ENCODE measurements at places on chromosomes 4 and X.

DNA sequence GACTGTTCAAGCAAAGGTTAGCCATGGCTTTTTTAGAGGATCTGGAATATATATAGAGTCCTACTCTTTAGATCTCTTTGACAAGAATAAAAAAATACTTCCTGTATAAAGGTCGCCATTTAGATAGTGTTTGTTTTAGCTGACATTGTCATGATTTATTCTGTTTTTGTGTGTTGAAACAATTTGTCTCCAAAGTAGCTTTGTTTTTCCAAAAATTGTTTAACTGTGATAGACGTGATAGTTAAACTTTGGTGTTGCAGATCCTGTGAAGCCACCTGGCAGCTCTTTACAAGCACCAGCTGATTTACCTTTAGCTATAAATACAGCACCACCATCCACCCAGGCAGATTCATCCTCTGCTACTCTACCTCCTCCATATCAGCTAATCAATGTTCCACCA, 80.3 kb upstream of the SMARCA5 start:
- DNase-seq, result no peak

DNA sequence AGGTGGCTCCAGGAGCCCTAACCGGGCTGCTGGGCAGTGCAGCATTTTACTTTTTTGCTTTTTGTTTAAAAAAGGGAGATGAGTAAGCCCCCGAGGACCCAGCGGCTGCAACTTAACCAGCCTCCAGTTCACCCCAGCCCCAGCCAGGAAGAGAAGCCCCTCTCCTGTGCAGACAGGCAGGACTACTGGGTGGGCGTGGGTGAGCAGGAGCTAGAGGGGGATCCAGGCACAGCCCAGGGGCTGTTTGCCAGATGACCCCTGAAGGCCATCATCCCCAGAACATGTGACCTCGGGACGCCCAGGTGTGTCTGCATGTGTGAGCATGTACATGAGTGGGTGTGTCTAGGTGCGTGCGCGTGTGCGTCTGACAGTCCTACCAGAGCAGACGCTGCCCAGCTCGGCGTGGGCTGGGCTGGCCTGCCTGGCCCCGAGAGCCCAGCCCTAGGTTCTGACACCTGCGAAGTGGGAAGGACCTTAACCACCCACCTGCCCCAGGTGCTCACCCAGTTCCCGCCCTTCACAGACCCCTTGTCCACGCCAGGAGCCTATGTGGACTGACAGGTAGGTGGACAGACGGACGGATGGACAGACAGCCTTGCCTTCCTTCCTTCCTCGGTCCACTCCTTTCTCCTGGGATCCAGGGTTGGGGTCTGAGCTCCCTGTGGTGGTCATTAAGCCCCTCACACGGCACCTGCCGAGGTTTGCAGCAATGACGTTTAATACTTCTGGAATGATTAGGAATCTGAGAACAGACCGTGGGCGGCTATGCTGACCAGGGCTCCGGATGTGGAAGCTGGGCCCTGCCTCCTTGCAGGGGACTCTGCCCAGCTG, 7.8 kb upstream of the HAUS3 start:
- DNase-seq, result no peak

DNA sequence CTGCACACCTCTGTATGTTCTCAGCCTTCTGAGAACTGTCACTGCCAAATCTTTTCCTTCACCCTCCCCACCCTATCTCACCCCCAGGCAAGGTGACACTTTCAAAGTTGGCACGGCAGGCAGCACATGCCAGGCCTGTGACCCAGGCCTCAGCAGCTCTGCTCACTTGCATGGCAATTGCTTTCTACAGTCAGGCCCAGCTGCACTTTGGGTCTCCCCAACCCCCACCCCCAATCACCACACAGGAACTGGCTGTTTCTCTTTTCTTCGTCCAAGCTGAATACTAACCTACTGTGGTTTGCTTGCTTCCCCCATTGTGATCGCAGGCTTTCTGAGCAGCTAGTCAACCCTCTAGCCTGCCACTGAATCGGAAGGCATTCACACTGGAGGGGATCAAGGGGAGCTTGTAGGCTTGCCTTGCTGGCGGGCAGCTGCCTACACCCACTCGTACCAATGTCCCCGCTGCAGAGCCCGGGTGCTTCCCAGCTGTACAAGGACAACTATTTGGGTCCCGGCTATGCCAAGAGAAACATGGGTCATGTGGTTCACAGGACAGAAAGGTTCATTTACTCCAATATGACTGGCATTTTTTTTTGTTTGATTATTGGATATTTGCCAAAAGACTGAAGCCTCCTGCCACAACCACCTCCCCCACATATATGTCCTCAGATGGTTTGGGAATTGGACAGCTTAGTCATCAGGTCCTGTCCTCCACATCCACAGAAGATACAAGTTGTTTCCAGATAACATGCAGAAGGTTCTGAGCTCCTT, 28.1 kb downstream of the SLC25A43 start:
- DNase-seq, result no peak

DNA sequence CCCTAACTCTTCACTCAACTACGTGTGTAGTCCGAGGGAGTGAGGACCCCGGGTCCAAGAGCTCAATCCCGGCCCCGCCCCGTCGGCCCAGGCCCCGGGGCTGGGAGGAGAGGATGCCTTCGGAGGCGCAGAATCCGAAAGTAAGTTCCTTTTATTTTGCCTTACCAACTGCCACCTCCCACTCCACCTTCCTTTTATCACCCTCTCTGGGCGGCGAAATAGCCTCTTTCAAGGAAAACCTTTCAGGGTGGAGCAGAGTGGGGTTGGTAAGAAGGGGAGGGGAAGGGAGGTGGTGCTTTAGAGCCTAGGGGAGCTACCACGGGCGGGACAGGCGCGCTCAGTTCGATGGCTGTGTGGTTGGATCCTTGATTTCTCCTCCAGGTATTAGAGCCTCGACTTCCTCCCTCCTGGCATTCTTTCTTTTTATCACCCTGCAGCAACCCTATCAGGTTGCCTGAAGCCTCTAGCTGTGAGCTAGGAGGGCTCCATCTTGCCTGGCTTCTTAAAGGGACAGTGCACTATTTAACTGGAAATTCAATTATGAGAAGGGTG, 191.2 kb downstream of the RRAGB start:
- peak; percentile 1 for DNase-seq

DNA sequence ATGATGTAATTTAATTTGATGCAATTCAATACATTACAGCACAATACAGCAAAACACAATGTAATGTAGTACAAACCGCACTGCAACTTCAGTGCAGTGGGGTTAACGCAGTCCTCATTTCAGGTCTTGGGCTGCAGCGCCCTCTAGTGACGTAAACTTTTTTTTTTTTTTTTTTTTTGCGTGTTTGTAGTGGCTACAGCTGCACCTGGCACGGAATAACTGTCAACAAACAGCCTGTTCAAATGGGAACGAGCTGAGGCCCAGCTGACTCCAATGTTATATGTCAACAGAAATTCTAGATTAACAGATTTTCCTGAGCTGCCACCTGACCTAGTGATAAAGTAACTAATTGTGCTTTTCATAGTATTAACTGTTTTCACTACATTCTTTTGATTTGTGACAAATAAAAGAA, 33.5 kb upstream of the RASSF6 start:
- DNase-seq, result peak; percentile 8

- no peak for DNase-seq
These were observed 358.7 kb upstream of the CTSO start for GRCh38 chr4:156312261-156312847.

DNA sequence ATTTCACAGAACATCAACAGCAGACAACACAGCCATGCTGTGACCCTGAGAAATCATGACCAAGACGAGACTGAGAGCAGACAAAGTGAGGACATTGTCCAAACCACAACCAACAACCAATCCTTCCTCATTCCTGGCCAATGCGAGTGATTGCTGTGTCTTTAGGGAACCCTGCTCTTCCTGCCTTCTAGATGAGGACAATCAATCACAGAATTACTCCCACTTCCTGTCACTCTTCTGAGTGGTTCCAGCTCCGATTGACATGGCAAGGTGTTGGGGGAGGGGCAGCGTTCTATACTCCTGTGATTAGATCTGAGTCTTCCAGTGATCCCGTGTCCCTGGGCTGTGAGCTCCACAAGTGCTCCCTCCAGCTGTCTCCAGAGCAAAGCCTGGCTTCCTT, 227.8 kb downstream of the STIM2 start:
- DNase-seq, result no peak

DNA sequence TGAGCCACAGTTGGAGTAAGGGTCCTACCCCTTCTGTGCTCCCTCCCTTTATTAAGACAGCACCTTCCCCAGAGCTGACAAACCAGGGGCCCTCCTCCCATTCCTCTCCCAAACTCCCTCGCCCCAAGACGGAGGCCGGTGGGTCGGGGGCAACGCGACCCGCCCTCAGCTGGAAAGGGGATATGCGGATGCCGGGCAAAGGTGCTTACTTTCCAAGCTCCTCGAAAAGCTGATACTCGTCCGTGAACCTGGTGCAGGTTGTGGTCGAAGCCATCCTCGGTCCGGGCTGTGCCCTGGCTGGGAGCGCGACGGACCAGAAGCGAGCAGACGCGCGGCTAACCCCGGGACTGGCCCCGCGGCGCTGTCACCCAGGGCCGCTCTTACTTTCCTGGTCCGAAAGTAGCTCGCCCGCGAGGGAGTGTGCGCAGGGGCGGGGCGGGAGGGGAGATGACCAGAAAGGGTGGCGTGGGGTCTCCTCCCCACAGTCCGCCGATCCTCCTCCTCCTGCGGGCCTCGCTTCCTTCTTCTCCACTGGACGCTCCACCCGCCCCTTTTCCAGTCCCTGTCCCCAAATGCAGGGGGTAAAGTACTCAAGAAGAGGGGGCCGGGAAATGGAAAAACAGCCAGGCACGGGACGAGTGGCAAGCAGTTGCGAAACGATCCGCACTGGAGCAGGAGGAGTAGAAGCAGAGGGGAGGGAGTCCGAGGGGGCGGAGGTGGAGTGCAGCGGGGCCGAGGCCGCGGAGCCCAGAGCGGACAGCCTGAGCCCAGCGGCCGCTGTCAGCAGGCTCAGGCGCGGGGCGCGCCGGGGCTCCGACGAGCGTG, 531 bp downstream of the CAMK2D start:
- peak; percentile 49 for DNase-seq

- DNase-seq, result no peak
These were observed 24.8 kb downstream of the KLHL15 start for GRCh38 chrX:24002167-24002566.

DNA sequence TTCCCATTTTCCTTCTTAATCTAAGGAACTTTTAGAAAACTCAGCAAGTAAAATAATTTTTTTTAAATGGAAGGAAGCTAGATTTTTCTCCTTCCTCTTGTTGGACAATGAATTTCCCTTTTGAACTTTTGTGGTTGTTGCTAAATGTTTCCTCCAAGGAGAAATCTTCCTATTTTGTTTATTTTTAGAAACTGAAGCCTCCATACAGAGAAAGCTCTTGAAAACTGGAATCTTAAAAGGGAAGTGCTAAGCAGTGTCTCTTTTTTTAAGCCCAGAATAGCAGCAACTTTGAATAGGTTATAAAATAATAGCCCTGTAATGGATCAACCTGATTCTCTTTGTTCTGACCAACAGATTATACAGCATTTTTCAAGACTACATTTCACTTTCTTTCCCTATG, 15.1 kb upstream of the DCLK2 start:
- DNase-seq, result no peak

GRCh38 chr4:108224611-108225053, 55.9 kb upstream of the LEF1 start:
- DNase-seq, result no peak

GRCh38 chr4:77185686-77186085, 28.7 kb downstream of the CCNG2 start:
- no peak for DNase-seq

DNA sequence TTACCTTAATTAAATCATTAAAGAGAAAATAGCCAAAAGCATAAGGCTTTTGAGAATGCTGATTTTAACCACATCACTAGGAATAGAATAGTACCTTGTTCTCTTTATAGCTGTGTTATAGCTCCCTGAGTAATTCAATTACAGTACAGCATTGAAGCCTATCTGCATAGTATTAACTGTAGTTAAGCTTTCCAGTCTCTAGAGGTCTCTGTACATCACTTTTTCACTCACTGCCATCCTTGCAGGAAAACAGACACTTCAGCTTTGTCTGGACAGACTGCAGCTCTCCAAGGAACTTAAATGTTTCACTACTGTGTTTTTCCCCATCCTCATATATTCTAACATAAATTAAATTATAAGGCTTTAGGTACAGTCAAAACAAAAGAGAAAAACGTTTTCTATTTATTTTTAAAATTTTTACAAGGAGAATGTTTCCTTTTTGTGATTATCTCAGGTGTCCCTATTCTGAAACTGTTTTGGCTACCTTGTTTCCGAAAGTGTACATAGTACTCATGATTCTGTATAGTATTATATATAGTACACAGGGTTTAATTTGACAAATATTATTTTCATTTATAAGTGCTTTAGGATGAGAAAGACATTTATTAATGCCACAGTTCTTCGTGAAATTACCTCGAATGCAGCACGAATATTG, 407.9 kb downstream of the PCDH18 start:
- DNase-seq, result no peak

DNA sequence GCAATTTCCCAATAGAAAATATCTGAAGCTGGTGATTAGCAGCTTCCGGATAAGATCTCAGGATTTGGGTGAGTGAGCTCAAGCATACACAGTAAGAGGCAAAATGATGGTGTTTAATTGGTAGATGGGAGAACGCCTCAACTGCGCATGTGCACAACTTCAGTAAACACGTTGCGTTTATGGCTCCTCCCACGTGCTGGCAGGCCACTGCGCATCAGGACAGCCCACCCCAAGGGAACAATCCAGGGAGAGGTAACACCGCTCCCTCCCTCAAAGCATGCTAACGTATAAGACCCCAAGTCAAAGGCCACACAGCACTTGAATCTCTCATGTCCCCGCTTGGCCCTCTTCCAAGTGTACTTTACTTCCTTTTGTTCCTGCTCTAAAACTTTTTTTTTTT, 10.3 kb upstream of the CENPU start:
- DNase-seq, result no peak

GRCh38 chr4:151139814-151140213, 40.4 kb downstream of the RPS3A start:
- DNase-seq, result no peak

GRCh38 chr4:139901531-139902320, 236.1 kb downstream of the MGST2 start:
- DNase-seq, result no peak
